Activated CD4-positive, alpha-beta T cell treated with anti-CD3 and anti-CD28 coated beads, Interleukin-2, amount 50 U/mL, for 4 hours (primary cell): ENCODE measurements at places on chromosomes 12 and 14.

GRCh38 chr12:89878327-89878726 lies 169.7 kb upstream of the ATP2B1 start:
- DNase-seq = no peak

- no peak for DNase-seq
Observed at GRCh38 chr12:7638064-7638759, 27.5 kb downstream of the APOBEC1 start.

- no peak for DNase-seq
Observed at GRCh38 chr14:33406766-33407165, 468.1 kb downstream of the NPAS3 start.

GRCh38 chr12:105995961-105996431 lies 142.8 kb downstream of the NUAK1 start:
- no peak for DNase-seq

- DNase-seq = no peak
Observed at GRCh38 chr12:116969615-116970585, 59.1 kb downstream of the FBXW8 start.

GRCh38 chr12:3551976-3552725 lies 61.1 kb downstream of the PRMT8 start:
- no peak for DNase-seq

DNA sequence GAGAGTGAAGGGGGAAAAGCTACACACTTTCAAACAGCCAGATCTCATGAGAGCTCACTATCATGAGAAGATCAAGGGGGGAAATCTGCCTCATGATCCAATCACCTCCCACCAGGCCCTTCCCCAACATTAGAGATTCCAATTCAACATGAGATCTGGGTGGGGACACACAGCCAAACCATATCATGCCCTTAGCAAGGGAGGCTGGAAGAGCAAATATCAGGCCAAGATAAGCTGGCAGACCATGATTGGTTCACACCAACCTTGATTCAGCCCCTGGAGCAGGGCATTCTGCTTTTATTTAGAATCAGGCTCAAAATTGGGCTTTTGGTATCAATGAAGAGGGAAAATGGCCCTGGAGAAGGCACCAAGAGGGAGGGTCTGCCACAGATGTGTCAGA lies 137.4 kb downstream of the PRKCH start:
- no peak for DNase-seq

DNA sequence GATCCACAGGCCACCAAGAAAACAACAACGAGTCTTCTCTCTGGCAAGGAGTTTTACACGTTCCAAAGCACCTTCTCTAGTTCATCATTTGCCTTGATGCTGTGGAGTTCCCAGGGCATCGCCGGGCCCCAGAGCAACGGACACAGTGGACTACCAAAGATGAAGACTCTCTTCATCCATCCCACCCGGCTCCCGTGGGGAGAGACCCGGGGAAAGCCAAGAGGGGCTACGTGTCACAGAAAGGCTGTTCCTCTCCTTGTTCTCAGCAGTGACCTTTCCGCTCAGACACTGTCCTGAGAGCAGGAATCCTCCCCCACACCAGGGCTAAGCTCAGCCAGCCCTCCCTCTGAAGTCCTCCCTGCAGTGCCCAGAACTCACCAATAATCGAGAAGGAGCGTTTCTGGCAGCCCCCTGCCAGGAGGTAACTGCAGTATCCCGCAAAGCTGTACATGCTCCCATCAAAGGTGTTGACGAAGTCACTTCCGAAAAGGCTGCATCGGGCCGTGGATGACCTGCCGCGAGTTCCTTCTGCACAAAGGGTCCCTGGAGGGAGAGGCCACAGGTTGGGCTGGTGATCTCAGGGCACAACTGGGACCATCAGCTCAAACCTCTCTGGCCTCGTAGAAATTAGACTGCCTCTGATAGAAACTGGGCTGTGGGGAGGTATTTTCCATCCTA lies 3.5 kb downstream of the VWF start:
- no peak for DNase-seq

DNA sequence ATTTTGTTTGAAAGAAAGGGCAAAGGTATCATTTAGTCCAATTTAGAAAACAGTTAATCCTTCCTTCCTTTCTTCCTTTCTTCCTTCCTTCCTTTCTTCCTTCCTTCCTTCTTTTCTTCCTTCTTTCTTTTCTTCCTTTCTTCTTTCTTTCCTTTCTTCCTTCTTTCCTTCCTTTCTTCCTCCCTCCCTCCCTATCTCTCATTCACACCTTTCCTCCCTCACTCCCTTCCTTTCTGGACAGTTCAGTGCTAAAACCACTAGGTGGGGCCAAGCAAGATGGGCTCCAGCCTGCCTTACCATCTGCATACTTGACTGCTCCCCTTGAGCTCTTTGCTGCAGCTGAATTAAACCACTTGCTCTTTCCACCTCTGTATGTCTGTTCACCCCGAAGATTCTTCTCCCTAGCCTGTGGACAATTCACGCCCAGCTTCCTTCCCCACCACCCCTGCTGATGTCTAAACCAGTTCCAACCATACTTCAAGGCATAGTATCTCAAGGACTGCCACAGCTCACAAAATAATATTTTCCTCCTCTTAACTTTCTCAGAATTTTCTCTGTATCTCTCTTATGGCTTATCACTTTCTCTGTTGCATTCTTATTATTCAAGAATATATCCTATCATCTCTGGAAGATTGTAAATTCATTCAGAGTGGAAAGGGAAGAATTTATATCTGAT lies 78.0 kb downstream of the DBX2 start:
- no peak for DNase-seq
